ENCODE measurements at places on chromosomes 6 and 20. TPM values are rescaled to one million over a fixed set of nuclear protein-coding genes. Genes with fewer than 3 reads are reported as not detected.

The SFT2D1 gene
- 42.9 TPM for total RNA-seq

The BTN1A1 gene
- total RNA-seq: not detected

The C6orf132 gene
- 1.1 TPM for total RNA-seq

The PROKR2 gene
- not detected for total RNA-seq

The BPIFB1 gene
- 0.12 TPM for total RNA-seq

The PGBD1 gene
- 4.3 TPM for total RNA-seq

The MLIP gene
- total RNA-seq: not detected

The IMPG1 gene
- not detected for total RNA-seq

The OR2J3 gene
- not detected for total RNA-seq

The MAFB gene
- total RNA-seq: 0.06 TPM

The WFDC10B gene
- total RNA-seq: not detected

The ZBTB24 gene
- total RNA-seq: 4.9 TPM

The SEMG1 gene
- total RNA-seq: not detected

The ABHD16B gene
- not detected for total RNA-seq

The FUT9 gene
- total RNA-seq: not detected

The KIF6 gene
- total RNA-seq: 0.24 TPM

The TP53TG5 gene
- total RNA-seq: not detected

The FAM83C gene
- total RNA-seq: not detected

The CLDN20 gene
- total RNA-seq: not detected

The PTPRT gene
- not detected for total RNA-seq

The TNFRSF6B gene
- total RNA-seq: 1.1 TPM

The GRM1 gene
- 0.04 TPM for total RNA-seq

The FAM217A gene
- not detected for total RNA-seq

The TFB1M gene
- total RNA-seq: 8.0 TPM

The DLK2 gene
- 6.4 TPM for total RNA-seq

The FGD2 gene
- not detected for total RNA-seq

The CALHM4 gene
- total RNA-seq: not detected

The DEFB125 gene
- total RNA-seq: not detected

The MLN gene
- not detected for total RNA-seq

The NINL gene
- total RNA-seq: 14.6 TPM

The MUC22 gene
- total RNA-seq: 0.01 TPM

The RPL10A gene
- 1,587 TPM for total RNA-seq

The SCRT2 gene
- total RNA-seq: not detected

The BNIP5 gene
- not detected for total RNA-seq

The SLC32A1 gene
- total RNA-seq: not detected

The PANK2 gene
- 59.2 TPM for total RNA-seq

The NKX2-2 gene
- not detected for total RNA-seq

The NANP gene
- total RNA-seq: 9.1 TPM

The RIMS4 gene
- 1.9 TPM for total RNA-seq

The B3GALT4 gene
- total RNA-seq: 0.70 TPM

The LY6G6C gene
- total RNA-seq: not detected

Data from A549 treated with DMSO at 1 μM for 4 hours (cell line).